ENCODE measurements at places on chromosomes 11 and 22.

- DNase-seq = no peak
Measured at GRCh38 chr11:1291295-1292017, 18.0 kb downstream of the TOLLIP start.

- no peak for DNase-seq
Measured at GRCh38 chr11:65764434-65764833, 16.3 kb downstream of the AP5B1 start.

- no peak for DNase-seq
Measured at GRCh38 chr11:122098261-122098980, 17.6 kb downstream of the BLID start.

- DNase-seq = no peak
Measured at GRCh38 chr11:8732748-8733241, 50.2 kb downstream of the RPL27A start.

GRCh38 chr11:73229321-73229895 lies 11.3 kb downstream of the P2RY2 start:
- no peak for DNase-seq

- DNase-seq = no peak
Measured at GRCh38 chr11:73140213-73141030, 1.7 kb downstream of the FCHSD2 start.

DNA sequence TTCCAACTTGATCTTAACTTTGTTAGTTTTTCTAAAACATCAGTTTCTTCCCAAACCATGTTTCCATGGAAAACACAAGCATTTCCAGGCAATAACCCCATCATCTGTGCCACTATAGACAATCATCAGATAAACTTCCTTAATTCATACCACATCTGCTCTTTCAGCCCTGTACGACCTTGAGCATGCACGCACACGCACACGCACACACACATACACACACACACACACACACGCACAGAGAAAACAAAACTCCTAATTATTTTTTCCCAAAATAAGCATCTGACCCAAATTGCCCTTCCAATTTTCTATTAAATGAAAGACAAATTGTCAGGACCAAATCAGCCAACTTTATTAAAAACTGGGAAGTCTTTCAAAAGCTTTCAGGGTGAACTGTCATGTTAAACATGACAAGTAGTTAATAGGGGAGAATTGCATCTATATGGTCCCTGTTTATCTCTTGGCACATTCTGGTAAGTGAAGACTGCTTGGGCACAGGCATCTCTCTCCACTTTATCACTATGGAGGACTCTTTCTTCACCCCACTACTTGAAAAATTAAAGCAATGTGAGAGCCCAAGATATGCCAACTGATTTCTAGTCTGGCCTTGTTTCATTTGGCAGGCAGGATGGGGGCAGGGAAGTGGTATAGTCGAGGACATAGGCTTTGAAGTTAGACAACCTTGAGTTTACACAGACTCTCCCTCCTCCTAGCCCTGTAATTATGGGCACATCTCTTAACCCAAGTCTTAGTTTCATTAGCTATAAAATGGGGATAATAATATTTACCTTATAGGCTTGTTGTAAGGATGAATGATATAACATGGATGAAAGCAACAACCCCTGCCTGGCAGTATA lies 15.1 kb downstream of the ADM start:
- no peak for DNase-seq

- no peak for DNase-seq
Measured at GRCh38 chr11:125262830-125263218, 98.3 kb downstream of the PKNOX2 start.

Data from omental fat pad (tissue), 4 donors.